MM.1S (cell line): ENCODE measurements at places on chromosomes 1 and 21.

GRCh38 chr1:225156254-225156653, 226.8 kb downstream of the DNAH14 start:
- no peak for DNase-seq

GRCh38 chr1:214319938-214320337, 39.0 kb downstream of the SMYD2 start:
- DNase-seq, result no peak

DNA sequence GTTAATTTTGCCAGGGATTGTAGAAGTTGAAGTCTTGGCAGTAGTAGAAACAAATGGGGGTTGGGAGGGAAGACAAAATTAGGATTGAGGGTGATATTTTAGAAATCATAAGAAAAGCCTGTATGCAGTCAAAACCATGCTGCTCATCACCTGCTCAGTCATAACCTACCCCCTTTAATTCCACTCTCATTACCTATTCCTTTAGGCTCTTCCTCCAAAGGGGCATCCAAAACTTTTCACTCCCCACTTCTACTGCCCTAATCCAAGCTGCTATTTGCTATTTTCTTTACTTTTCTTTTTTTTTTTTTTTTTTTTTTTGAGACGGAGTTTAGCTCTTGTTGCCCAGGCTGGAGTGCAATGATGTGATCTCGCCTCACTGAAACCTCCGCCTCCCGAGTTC, 11.5 kb downstream of the H3-3A start:
- DNase-seq, result no peak

DNA sequence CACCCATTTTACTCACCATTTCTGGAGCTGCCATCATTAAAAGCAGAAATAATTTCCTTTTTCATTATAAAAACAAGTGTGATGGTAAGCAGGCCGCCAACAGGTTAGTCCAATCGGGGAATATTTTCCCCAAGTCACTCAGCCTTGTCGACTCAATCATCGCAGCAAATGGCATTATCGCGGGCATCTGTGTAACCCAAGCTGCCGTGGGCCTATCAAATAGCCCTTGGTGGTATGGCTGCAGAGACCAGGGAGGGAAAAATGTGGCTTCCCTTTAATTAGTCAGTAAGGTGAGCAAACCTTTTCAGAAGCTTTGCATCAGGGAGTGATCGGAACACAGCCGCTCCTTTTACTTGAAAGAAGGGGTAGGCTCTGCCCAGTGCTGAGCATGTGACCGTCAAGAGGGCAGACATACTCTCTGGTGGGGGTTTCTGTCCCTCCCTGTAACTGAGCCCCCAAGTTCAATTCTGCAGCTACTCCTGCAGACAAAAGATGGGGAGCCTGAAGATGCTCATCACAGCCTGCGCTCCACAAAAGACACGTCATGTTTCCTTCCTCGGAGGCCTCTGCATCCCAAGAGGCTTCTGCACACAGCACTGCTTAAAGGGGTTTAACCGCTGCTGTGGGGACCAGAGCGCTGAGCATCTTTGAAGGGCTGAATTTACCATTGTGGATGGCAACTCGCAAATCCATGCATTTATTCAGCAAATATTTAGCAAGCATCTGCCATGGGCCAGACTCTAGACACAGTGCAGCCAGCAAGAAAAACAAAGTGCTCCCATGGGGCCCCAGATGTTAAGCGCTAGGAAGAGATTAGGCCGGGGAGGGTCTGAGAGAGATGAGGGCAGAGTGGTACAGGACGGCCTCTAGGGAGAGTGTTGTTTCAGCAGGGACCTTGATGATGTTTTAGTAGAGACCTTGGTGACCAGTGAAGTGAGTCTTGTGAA, 1.2 kb upstream of the TMPRSS3 start:
- DNase-seq, result no peak

GRCh38 chr1:225834417-225835329, 24.7 kb downstream of the EPHX1 start:
- DNase-seq, result no peak

DNA sequence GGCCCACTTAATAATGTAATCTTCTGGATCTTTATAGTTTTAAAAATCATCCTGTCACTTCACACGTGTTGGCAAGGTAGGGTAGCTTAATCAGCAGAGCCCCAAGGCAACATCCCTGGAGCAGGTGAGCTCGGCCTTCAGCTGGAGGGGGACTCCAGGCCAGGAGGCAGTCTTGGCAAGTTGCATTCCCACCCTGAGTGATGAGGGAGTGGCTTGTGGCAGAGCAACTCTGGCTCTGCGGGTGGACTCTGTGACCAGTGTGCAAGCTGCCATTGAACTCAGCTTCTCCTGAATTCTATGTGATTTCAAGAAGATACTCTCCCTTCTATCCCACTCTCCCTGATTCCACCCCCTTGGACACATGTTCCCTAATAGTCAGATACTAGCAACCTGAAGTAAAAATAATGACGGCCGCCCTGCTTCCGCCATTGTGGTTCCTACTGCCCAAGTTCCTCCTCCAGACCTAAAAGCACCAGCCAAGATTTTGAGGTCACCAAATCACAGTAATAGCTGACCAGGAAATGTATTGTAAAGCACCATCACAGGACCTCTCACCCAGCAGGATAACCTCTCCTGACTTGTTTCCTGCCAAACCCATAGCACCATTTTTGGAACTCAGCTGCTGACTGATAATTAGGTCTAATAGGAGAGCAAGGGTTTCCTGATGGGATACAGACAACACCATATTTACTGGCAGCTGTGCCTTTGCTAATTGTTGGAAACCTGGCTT, 11.5 kb upstream of the LYST start:
- no peak for DNase-seq

DNA sequence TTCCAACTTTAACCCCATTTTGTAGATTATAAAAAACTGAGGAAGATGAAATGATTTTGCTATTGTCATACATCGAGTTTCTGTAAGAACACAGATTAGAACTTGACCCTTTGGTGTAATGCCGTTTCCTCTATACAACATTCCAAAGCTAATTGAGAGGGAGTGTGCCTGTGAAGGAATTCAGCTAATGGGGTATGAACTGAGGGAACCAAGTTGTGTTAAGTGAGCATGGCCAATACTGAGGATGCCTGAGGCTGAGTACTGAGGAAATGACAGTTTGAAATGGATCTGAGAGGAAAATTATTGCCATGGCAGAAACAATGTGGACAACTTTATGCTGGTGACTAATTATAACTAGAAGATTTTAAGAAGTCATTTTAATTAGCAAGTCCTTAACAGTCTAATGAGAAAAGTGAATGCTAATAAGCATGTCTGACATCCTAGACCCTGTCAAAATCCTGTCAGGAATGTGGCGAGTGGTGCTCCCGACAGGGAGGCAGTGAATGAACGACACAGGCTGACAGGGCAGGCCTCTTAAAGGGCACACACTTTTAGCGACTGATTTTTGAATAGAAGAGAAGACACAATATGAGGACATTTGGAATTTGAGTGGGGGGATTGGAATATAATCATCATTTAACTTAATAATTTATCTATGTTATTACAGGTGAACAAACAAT, 262.5 kb downstream of the HLX start:
- DNase-seq, result no peak

GRCh38 chr1:36157115-36157903, 1.3 kb downstream of the MAP7D1 start:
- no peak for DNase-seq

DNA sequence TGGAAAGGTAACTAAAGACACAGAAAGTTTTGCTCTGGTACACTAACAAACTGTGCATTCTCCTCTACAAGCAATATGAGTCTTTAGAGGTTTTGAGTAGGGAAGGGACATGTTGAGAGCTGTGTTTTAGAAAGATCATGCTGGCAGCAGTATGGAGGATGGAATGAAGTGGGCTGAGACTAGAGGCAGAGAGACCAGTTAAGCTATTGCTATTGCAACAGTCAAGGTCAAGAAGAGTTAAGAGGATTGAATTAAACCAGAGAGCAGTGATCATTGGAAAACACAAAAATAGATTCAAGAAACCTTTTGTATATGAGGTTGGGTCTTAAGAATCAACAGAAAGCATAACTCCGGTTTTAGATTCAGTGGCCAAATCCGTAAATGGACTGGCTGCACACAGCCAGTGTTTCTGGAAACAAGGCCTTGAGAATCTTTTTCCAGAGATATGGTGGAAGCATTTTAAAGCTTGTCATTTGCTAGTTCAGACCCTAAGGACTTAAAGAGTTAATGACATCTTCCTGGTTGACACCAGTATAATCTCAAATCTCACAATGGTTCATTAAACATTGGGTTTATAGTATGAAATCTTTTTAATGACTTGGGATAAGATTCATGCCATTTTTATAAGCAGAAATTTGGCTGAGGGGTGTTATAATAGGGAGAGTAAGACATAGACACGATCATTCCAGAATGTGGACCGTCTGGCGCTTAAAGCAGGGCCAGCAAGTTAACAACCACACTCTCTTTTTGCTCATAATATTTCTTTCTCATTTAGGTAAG, 177.9 kb downstream of the NR5A2 start:
- DNase-seq, result no peak
